Stimulated activated CD8-positive, alpha-beta memory T cell treated with anti-CD3 and anti-CD28 coated beads, Interleukin-2, amount 100 ng/mL, for 1 hour (primary cell): ENCODE measurements at places on chromosomes 13 and 19.

DNA sequence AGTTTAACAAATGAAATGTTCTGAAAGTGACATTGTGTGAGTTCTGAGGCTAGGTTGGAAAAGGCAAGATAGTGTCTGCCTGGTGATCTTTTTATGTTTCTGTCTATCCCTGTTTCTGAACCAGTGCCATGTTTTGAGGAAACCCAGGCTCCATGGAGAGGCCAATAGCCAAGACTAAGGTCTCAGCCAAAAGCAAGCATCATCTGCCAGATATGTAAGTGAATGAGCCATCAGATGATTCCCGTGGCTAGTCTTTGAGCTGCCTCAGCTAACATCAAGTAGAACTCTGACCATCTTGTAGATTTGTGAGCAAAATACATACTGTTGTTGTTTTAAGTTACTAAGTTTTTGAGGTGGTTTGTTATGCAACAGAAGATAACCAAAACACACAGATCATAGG, 19.6 kb upstream of the CCNA1 start:
- DNase-seq: no peak

DNA sequence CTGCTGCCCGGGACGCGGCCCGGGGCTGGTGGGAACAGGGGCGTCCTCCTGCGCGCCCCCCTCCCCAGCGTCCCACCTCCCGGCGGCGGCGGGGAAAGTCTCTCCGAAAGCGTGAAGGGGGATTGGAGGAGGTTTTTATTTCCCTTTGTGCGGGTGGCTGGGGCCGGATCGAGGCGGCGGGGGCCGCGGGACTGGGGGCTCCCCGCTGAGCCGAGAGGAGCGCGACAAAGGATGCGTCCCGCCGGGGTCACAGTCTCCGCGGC, 132 bp downstream of the SHD start:
- DNase-seq: no peak

DNA sequence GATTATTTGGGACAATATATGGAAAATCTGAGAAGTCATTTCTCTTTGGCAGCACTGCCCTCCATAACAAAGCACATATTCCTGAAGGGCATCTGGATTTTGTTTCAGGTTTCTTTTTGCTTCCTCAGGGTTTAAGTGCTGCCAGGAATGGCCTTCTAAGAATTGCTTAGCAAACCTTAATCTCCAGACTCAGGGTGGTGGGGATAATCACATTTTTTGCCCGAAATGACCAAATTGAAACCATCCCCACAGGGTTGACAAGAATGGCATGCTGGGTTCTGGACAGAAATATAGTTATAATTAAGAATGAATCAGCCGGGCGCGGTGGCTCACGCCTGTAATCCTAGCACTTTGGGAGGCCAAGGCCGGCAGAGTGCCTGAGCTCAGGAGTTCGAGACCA, 6.4 kb upstream of the CDADC1 start:
- no peak for DNase-seq

- DNase-seq: no peak
Measured at GRCh38 chr19:35811317-35812219, 1.1 kb downstream of the PRODH2 start.

GRCh38 chr13:73251626-73252265, 192.9 kb downstream of the KLF5 start:
- DNase-seq: no peak

DNA sequence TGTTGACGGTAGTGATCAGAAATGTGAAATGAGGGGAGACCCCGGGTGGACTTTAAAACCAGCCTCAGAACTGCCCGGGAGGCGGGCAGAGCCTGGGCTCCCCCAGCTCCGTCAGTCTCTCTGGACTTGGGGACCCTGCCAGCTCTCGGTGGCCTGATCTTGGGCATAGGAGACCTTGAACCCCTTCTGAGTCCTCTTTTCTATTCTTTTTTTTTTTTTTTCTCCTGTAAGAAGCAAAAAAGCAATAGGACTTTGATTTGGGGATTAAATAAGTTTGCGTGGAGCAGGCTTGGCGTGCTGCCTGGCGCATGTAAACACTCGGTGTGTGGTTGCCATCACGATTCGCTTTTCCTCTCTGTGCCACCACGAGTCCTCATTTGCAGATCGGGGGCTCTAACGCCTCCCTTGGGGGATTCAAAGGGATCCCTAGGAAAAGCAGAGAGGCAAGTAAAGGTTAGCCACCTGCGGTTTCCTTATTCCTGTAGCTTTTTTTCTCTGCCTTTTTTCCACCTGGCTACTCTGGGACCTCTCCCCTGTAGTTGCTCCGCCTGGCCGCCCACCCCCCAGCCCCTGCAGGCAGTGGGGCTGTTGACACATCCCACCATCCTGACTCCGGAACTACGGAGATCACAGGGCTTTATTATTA, 1.3 kb downstream of the SAFB start:
- DNase-seq: no peak

DNA sequence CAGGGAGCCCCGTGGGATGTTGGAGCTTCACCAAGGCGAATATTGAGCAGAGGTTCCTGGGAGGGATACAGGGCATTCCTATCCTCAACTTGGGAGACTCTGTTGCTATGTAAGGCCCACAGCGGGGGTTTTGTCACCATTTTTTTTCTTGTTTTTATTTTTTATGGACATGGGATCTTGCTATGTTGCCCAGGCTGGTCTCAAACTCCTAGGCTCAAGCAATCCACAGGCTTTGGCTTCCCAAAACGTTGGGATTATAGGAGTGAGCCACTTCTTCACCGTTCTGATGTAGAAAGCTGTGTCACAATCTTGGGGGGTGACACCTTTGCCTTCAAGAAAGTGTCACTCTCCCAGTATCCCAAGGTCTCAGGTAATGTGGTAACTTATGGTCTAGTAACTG, 2.6 kb downstream of the DLL3 start:
- DNase-seq: no peak

- DNase-seq: no peak
Measured at GRCh38 chr19:3782903-3783302, 3.3 kb downstream of the MATK start.

DNA sequence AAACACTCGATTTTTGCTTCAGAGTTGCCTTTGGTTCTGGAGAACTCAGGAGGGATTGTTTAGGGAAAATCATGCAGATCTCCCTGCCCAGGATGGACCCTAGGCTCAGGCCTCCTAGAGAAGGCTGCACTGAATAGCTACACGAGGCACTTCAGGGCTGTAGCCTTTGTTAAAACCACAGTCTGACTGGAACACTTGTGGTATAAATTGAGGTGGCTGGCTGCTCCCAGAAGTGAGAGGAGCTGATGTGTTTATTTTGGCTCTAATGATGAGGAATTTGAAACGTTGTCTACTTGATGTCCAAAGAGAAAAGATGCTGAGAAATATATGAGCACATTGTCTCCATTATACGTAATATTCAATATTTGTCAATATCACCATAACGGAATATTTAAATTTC, 762.1 kb upstream of the ARGLU1 start:
- DNase-seq: no peak

- no peak for DNase-seq
Measured at GRCh38 chr19:13840305-13841085, 36.4 kb upstream of the NANOS3 start.

DNA sequence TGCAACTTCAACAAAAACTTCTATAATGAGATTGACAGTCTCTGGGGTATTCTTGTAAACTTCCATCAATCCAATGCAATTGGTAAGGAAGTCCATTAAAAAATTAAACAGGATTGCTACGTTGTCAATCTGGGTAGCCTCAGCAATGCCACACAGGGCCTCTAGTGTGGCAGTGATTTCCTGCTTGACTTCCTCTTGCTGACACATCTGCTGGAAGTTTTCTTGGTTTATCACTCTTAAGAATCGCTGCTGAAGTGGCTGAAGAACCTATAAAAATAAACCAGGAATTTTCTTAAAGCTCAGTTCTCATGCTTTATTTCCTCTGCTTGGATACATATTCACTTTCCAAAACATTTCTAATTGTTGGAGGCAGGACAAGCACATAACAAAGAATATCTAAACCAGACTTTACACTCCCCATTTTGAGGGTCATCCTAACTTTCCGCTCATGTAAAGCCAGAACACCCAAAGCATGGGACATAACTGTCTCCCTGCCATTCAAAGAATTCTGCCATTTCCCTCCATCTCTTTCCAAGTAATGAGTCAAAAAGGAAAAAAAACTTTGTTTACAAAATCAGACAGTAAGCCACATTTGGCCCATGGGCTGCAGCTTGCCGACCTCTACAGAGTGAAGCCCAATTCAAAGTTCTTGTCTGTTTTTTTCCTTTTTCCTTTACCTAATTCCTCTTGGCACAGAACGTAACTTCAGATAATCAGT, 23.2 kb upstream of the EEF1AKMT1 start:
- no peak for DNase-seq

DNA sequence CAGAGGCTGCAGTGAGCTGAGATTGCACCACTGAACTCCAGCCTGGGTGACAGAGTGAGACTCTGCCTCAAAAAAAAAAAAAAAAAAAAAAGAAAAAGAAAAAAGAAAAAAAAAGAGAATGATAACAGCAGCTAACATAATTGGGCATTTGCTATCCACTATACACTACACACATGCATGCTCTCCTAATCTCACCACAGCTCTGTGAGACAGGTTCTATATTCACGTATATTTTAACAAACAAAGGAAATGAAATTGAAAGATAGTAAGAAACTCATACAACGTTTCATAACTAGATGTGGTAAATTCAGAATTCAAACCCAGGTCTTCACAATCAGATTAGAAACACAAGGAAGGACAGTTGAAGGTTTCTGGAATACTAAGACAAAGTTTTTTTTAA, 265.7 kb downstream of the DIAPH3 start:
- no peak for DNase-seq

GRCh38 chr13:99991013-99991827, 9.6 kb downstream of the ZIC2 start:
- no peak for DNase-seq

- no peak for DNase-seq
Measured at GRCh38 chr13:106533943-106534638, 1.4 kb downstream of the EFNB2 start.

- no peak for DNase-seq
Measured at GRCh38 chr13:48154671-48155070, 59.8 kb upstream of the MED4 start.

DNA sequence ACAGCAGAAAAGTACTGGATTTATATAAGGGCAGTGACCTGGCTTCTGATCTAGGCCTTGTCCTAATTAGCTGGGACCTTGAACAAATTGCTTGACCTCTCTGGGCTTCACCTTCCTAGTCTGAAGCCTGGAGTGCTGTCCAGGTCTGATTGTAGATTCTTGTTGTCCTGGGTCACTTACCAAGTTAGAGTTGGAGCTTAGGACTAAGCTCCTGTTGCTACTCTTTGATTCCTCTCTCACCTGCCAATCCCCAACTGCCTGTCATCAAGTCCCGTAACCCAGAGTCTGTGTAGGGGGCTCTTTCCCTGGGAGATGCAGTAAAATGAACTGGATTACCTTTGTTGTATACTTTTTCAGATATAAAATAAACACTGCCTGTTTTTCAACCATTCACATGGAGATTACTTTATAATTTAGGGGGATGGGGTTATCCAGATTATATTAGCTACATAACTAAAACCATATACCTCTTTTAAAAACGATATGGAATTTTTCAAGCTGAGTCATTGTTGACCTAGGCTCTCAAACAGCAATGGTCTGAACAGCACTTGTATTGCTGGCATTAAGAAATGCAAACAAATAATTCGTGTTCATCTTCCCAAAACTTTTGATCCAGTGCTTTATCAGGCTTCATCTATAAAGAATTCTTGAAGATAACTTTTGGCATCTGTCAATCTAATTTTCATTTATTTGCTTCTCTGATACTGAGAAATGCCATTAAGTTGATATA, 5.8 kb downstream of the ARHGAP35 start:
- DNase-seq: no peak

DNA sequence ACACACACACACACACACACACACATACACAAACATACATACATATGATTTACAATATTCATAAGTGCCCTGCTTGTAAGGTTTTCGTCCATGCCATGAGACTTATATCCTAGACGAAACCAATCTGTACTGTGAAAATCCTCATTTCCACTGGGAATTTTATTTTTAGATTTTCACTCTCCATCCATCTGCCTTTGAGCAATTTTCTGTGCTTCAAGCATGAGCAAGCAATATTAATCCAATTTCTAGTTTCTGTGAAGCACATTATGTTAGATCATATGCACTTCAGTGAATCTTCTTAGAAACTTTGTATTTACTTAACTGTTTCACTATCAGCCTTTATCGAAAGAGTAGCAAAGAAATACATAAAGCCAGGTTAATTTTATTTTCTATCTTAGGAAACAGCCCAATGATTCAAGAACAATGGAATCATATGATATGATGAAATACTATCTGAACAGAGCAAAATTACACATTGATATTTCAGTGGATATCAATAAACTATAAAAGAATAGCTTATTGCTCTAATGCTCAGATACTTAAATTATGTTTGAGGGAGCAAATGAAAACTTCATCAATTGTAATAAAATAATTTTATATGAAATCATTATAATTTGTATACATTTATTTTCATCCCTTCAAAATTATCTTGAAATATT, 1100.7 kb upstream of the MIR17HG start:
- DNase-seq: no peak

DNA sequence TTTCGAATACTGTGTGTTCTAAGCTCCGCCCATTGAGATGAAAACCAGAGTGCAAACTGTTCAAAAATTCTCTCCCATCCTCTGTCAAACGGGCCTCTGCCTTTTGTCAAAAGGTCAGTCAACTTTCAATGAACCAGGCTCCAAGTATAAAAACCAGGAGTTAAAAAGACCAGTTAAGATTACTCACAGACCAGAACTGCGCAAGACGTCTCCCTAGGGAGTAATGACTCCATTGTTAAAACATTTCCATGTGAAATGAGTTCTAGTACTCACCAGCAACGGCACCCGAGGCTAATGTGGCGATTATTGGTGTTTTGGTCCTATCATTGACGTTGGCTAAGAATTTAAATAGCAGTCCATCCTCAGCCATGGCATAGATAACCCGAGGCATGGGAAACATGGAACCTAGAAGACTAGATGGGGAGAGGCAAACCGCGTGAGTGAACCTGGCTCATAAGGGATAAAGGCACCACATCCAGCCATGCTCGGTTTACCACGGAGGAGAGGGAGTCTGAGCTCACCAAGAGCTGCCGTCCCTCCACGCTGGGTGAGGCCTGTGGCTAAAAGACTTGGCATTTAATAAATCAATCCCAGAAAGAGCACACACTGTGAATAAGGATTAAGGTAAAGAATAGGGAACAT, 73.3 kb downstream of the SLC7A1 start:
- no peak for DNase-seq

- no peak for DNase-seq
Measured at GRCh38 chr13:60887711-60888110, 490.7 kb downstream of the TDRD3 start.

GRCh38 chr19:55076321-55076720, 652 bp downstream of the EPS8L1 start:
- DNase-seq: no peak

DNA sequence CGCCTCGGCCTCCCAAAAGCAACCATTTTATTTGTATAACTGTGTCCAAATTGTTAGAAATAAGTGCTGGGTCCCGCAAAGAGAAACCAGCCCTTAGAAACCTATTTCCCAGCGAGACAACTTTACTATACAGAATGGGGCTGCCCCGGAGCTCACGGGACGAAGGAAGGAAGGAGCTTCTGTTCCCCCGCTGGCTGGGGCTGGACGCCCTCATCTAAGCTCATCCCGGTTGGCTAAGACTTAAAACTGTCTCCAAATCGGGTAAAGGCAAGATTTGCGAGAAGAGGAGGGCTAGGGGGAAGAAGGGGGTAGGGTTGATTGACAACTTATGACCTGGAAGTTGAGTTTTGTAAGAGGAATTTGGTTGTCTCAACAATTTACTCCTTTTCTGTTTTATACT, 12.3 kb upstream of the BSG start:
- no peak for DNase-seq
